ENCODE measurements at places on chromosomes 5 and 9.

- no peak for DNase-seq
Measured at GRCh38 chr5:139667730-139668063, 19.5 kb downstream of the CXXC5 start.

GRCh38 chr5:102759289-102759688 lies 4.2 kb downstream of the PAM start:
- DNase-seq: no peak

- DNase-seq: no peak
Measured at GRCh38 chr5:106136061-106136460, 1534.7 kb downstream of the EFNA5 start.

DNA sequence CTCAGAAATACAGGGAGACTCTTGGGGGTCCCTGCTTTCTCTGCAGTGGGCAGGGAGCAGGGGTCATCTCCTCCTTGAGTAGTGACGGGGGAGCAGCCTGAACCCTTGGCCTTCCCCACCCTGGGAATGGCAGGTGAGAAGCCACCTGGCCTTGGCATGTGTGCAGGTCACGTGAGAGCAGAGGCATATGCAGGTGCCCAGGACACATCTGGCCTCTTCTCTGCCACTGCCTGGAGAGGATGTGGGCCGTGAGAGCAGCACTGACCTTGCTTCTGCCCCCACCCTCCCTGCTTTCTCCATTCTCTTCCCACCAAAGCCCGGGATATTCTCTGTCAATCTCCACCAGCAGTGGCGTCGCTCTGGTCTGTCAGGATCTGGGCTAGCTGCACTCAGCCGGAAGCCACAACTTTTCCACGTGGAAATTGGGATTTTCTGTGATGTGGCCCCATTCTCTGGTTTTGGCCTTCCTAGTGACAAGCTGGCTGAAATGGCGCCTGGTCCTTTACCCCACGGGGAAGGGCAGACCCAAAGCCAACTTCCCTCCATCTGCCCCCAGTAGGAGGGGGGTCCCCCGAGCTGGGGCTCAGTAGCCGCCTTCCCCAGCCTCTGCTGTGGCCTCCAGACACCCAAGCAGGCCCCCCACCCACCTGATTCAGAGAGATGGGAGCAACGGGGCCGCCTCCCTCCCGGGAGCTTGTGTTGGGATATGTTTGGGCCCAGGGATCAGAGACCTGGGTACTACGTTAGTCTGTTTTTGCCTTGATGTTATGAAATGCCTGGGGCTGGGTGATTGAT lies 70.4 kb upstream of the FCN1 start:
- no peak for DNase-seq

DNA sequence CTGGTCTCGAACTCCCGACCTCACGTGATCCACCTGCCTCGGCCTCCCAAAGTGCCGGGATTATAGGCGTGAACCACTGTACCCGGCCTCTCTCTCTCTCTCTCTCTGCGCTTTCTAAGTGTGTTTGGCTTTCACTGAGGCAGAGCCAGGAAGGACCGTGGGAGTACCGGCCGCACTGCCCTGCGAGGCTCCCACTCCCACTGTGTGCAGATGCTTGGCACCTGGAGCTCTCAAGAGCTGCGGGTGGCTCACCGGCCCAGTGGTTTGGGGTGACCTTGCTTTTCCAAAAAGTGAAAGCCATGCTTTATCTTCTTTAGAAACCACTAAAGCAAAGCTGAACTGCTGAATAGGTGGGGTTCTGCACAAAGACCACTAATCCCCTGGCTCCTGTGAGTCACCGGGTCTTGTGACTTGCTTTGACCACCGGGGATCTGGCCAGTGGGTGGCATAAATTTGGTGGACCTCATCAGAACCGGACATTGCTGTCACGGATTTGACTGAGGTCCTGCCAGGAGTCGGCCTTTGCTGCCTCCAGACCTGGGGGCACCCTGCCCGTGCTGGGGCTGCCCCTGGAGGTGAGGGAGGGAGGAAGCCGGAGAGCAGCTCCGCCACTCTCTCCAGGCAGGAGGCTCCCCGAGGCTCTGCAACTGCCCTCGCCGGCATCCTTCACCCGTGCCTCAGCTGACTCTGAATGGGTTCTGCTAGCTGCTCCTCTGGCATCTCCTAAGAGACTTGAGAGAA lies 228.9 kb downstream of the FANCC start:
- no peak for DNase-seq

GRCh38 chr9:78097541-78097940 lies 65.9 kb upstream of the GNAQ start:
- peak; percentile 12 for DNase-seq

GRCh38 chr9:126490871-126491567 lies 122.7 kb upstream of the LMX1B start:
- peak; percentile 70 for DNase-seq

DNA sequence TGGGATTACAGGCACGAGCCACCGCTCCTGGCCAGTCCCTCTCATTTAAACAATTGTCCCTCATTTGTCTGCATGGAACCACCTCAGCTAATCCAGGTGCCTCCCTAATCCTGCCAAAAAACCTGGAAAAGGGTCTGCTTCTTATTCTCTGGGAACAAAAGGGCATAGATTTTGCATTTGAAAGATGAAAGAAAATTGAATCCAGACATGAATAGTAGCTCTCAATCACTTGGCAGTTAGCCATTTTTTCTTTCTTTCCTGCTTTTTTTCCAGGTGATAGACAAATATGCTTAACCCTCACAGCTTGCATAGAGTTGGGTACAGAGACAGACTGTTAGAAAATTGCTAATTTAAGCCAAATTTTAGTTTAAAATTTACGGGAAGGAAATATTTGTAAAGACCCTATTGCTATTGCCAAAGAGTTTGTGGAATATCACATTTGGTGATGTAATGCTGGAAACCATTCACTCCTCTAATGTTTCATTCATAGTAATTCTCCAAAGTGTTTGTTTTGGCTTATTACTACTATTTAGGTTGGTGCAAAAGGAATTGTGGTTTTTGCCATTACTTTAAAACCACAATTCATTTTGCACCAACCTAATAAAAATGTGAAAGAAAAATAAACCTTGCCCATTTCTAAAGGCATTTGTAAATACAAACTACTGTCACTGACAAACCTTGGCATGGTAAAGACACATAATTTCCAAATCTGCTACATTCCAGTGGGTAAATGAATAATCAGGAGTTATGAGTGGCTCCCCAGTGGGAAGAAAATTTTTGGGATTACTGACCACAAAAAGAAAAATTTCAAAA lies 80.5 kb upstream of the JAK2 start:
- DNase-seq: no peak

DNA sequence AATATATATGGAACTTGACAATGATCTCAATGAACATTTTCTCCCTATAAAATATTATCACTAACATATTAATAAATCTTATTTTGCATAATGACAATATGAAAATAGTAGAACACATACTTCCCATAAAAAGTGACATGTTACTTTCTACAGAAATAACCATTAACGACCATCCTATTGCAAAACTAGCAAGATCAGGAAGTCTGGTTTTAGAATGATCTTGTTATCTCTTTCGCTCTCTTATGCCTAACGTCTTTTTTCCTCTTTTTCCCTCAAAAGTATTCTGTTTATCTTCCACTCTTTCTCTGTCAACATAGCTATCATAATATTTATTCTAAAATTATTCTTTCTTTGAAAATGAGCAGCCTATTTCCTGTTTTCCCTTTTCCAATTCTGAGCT lies 21.6 kb upstream of the C5orf46 start:
- no peak for DNase-seq

DNA sequence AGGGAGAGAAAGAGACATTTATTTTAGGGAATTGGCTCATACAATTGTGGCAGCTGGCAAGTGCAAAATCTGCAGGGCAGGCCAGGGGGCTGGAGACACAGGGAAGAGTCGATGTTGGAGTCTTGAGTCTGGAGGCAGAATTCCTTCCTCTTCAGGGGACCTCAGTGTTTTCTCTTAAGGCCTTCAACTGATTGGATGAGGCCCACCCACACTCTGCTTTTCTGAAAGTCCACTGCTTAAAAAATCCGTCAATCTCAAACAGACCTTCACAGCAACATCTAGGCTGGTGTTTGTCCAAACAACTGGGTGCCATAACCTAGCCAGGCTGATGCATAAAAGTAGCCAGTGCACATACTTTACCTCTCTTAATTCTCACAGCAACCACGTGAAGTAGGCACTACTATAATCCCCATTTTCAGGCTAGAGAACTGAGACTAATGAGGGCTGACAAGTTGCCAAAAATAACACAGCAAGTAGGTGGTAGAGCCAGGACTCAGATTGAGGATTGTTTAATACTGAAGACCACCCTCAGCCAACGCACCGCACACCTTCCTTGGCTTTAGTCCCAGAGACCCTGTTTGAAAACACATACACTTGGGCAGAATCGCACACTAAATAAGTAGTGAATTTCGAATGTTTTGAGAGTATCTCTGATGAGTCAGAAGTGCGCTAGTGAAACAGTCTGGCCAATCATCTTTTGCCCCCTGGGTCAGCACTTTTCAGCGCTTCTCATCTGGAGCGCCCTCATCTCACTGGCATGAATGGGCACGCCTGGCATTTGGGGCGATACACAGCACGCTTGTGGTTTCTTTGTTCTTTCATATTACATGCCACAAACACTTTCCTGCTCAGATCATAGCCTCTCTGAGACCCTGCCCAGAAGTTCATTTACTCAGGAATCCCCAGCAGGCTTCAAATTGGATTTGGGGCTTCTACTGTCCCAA lies 591.4 kb downstream of the CCDC171 start:
- DNase-seq: no peak

DNA sequence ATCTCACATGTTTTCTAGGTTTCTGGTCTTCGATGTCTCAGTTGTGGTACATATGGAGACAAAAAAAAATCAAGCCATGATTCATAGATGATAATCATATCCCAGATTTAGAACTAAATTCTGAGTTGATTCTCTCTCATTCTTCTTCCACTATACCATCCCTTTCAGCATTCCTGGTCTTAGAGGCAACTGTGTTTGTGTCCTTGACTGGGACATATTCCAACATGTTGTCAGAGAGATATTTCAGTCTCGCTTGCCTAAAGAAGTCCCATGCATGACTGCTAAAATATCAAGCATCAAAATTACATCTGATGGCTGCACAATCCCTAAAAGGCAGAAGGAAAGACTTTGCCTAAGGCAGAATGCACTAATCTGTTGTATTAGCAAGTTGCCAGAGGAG lies 236.6 kb downstream of the PSAT1 start:
- no peak for DNase-seq

DNA sequence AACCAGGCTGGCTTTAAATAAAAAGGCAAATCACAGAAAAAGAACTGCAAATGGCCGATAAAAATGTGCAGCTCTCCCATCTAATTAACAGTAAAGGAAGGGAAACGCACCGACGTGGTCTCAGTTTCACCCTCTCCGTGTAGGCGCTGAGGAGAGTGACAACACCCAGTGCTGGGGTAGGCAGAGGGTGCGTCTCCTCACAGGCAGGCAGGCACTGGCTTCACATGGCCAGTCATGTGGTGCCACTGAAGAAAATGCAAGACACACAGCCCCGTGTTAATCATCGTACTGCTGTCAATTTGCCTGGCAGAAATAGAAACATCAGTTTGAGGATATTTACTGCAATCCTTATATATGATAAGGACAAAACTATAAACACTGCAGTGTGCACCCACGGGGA lies 178.4 kb downstream of the FANCC start:
- no peak for DNase-seq

DNA sequence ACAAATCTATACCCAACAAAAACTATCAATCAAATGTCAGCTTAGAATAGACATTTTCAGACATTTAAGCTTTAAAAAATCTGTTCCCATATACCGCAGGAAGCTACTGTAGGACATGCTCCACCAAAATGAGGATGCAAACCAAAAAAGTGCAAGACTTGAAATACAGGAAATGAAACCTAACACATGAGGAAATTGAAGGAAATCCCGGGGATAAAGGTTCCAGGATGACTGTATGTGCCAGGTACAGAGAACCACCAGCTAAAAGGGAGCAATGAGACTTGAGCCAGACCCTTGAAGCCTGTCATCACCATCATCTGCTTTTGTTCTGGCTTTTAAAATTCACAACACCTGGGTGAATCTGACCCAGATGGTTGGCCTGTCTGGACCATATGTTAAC lies 21.4 kb downstream of the DIAPH1 start:
- DNase-seq: no peak

DNA sequence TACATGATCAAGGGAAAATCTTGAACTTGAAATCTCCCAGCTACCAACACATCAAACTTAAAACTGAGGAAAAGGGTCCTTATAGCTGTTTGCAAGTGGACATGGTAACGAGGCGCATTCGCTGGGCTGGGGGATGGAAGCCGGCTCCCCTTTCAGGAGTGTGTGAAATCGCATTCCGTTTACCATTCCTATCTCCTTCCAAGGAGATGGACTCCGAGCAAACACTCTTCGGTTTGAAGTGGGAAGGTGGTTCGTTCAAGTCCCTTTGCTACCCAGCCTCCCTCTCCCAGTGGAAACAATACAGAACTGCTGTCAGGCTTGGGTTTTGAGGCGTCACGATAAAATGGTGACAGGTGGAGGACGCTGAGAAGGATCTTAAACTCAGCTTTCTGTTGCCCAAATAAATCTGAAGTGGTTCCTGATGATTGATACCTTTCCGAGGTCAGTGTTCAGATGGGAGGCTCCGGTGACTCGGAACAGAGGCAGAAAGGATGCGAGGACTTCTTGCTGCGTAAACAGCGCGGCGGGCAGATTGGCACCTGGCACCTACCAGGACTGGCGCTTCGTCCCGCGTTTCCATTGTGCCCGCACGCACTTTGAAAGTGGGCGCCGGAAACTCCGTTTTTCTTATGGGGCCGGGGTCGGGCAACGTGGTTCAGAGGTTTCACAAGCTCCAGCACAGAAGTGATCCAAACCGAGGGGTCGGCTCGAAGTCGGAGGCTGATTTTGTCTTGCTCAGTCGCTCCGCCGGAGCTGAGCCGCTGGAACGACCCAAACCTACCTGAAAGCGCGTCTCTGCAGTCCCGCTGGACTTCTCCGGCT lies 7.0 kb downstream of the MSX2 start:
- no peak for DNase-seq

GRCh38 chr9:75096796-75097195 lies 8.5 kb downstream of the OSTF1 start:
- no peak for DNase-seq

DNA sequence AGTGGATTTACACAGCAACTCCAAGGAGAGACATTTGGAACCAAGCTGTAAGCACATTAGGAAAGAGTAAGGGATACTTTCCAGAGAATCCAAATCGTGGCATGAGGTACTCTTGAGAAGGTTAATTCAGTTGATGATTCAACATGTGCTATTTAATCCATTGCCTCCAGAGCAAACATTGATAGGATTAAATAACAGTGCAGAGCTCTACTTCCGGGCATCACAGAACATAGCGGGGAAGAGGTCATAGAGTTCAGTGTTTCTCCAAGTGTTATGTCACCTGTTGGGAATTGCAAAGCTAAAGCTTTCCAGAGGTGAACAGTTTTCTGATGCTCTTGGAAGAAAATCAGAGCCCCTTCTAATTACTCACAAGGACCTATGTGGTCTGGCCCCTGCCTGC lies 127.5 kb downstream of the PPP2R2B start:
- no peak for DNase-seq

GRCh38 chr9:116572095-116572748 lies 114.9 kb upstream of the TRIM32 start:
- DNase-seq: no peak

GRCh38 chr9:113770396-113770795 lies 105.7 kb upstream of the ZNF618 start:
- no peak for DNase-seq

Data from CD4-positive, alpha-beta T cell treated with Interleukin-6 at 100 ng/mL for 8 hours (primary cell).